ENCODE measurements at places on chromosomes 2 and 18.

- DNase-seq: no peak
These were observed 313.2 kb upstream of the ETAA1 start for GRCh38 chr2:67083951-67084350.

DNA sequence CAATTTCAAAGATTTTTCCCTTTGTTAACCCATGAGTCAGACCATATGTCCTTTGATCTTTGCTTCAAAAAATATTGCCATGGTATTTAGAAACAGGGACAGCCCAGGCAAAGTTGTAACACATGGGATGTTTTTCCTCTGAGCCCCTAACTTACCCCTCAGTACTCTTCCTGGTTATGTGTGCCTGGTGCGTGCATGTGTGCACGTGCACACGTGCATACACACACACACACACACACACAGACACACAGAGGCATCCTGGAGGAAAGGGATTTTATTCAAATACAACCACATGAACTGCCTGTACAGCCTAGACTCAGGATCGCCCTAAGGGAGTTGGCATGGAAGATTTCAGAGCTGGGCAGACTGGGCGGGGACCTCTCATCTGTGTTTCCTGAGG is 5.1 kb downstream of the AFF3 start:
- DNase-seq: no peak

GRCh38 chr18:23113576-23113975 is 21.7 kb upstream of the CABLES1 start:
- no peak for DNase-seq

GRCh38 chr2:85433511-85434089 is 15.1 kb downstream of the SH2D6 start:
- DNase-seq: no peak

DNA sequence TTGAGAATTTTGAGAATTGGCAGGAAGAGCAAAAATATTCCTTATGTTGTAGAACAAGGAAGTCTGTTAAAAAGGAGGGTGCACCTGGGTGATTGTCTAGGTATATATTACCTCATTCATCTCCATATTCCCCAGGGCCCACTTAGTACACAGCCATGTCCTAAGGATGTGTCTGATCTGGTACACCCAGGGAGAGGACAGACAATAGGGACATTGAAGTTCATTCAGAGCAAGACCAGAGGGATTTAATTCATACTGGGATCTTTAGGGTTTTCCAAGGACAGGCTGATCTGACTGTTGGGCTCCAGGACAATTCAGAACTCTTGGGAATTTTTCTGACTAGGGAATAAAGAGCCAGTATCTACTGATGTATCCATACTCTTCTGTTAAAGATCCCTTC is 112.1 kb downstream of the PHLPP1 start:
- DNase-seq: no peak

GRCh38 chr18:31773774-31774476 is 13.2 kb upstream of the SLC25A52 start:
- DNase-seq: no peak

DNA sequence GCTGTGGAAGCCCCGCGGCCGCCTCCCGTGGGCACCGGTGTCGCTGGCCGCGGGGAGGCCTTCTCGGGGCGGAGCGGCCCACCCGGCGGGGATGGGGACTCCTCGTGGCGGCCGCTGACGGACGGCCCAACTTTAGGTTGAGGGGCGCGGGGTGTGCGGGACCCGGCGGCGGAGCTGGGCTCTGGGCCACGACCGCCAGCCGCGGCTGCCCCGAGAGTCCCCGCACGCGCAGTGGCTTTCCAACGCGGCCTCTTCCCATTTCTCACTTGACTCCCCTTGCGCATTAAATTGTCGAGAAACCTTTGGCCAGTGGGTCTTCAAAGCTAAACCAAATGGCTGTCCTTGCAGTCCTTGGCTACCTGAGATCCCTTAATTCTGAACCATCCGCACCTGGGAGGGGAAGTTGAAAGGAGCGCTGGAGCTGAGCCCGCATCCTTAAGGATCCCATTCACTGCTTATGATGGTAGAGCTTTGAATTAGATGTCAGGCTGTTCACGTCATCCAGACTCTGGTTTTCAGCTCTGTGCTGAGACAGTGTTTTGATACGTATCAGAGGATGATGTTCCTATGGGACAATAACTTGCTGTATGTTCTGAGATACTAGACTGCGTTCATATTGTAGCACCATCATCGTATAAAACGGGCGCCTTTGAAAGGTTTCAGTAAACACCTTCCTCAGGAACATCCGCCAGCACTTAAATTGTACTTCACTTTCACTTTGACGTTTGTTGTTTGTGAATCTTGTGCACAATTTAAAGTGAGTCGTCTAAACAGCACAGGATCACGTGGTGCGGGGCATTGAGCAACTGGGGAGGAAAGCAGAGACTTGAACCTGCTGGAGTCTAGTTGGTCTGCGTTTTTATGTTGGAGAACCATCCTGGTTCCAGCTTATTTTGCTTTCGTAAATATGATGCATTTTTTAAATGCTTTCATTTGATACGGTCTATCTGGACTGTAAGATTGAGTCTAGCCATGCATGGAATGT is 874 bp downstream of the CLIP4 start:
- DNase-seq: no peak
